EL (cell line): ENCODE measurements at places on chromosomes 16 and 17.

- no peak for DNase-seq
These were observed 5.2 kb upstream of the PLLP start for GRCh38 chr16:57289391-57290257.

- no peak for DNase-seq
These were observed 57.9 kb upstream of the TNRC6A start for GRCh38 chr16:24671455-24671954.

GRCh38 chr16:22632606-22633005, 121.9 kb downstream of the NPIPB5 start:
- DNase-seq, result no peak

GRCh38 chr16:26550111-26550610, 516.6 kb upstream of the C16orf82 start:
- no peak for DNase-seq

DNA sequence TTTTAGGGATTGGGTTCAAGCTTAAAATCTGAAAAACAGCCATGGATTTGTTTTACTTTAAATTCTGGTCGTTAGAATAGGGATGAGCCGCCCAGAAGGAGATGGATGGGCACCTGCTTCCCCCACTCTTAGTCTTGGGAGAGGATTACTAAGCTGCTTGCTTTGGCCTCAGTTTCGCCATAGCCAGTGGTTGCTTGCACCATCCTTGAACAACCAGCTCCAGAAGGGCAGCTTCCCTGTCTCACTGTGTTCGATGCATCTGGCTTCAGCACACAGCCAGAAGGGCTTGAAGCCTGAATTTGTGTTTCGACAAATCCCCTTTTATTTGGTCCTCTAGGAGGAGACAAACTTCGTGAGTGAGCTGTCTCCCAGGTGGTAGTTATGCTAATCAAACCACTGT, 7.1 kb downstream of the CYB5D2 start:
- DNase-seq, result no peak

GRCh38 chr17:21375162-21375560, 996 bp upstream of the KCNJ12 start:
- no peak for DNase-seq

DNA sequence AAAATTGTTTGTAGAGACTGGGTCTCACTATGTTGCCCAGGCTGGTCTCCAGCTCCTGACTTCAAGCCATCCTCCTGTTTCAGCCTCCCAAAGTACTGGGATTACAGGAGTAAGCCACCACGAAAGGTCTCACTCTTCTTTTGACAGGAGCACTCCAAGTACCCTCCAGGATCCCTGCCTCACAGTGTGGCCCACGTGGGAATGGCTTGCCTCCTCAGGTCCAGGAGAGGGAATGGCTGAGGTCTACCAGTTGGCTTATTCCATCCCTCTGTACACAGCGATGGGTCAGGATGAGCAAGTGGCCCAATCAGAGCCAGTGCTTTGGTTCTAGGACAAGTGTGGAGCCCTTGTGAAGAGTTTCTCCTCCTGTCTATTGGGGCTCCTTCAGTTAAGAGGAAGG, 73.7 kb upstream of the ZNF423 start:
- DNase-seq, result no peak

DNA sequence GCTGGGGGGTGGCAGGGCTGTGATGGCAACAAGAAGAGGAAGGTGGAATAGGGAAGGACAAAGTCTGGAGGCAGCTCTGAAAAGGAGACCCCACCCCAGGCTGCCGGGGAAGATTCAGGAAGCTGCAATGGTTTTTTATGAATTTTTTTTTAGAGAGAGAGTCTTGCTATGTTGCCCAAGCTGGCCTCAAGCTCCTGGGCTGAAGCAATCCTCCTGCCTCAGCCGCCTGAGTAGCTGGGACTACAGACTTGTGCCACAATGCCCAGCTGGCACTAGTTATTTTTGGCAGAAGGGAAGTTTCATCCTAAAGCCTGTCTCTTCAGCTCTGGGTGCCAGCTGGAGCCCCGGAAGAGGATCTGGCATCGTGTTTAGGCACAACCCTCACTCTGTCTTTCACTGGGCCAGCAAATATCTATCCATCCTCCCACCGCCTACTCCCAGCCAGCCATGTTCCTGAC, 1.3 kb upstream of the CES3 start:
- no peak for DNase-seq
